ENCODE measurements at places on chromosomes 6 and 20. TPM values are rescaled to one million over a fixed set of nuclear protein-coding genes. Genes with fewer than 3 reads are reported as not detected.

The ULBP1 gene
- total RNA-seq: 2.2 TPM

GRCh38 chr6:35945650-35946025 is 24.7 kb upstream of the SRPK1 start:
- no peak for DNase-seq

DNA sequence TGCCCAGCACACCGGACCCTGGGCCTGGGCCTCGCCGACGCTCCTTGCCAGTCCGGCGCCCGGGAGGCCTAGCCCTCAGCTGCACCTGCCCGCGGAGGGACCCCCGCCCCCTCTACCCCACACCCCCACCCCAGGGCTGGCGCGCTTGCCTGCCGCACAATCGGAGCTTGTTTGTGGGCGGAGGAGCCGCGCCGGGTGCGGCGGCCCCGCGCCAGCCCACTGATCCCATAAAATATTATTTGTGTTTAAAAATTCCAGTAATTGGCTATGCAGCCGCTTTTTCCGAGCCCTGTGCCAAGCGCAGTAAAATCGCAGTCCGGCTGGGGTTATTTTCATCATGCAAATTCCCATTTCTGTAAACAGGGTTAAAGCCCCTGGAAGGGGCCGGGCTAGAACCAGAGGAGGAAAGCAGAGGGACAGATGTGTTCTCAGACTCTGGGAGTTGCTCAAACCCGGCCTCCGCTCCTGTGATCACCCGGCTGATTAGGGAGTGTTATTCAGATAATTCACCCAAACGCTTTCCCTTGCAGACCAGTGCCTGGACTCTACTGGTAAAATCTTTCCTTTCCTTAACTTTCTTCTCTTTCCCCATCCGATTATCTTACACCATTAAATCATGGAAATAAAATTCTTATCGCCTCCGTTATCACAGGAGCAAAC is 93.1 kb downstream of the NCR2 start:
- no peak for DNase-seq

The PPIL6 gene
- 0.43 TPM for total RNA-seq

DNA sequence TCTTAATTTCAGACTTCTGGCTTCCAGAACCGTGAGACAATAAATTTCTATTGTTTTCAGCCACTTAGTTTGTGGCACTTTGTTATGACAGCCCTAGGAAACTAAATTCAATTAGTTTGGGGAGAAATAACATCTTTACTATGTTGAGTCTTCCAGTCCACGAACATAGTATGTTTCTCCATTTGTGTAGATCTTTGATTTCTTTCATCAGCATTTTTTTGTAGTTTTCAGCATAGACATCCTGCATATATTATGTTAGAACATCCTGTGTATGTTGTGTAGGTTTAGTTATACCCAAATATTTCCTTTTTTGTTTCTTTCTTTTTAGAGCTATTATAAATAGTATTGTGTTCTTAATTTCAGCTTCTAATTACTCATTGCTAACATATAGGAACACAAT is 18.0 kb upstream of the HMGA1 start:
- DNase-seq: no peak

DNA sequence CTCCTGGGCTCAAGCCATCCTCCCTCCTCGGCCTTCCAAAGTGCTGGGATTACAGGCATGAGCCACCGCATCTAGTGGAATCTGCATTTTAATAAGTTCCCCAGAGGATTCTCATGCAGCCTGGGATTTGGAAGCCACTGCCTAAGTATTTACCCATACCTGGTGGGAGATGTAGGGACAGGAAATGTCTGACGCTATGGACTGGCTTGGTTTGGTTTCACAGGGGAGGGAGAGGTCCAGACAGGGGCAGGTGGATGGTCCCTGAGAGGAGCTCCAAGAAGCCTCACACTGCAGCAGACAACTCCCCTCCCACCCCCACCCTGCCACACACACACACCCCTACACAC is 4.4 kb downstream of the VSTM2L start:
- no peak for DNase-seq

Data from activated CD4-positive, alpha-beta memory T cell treated with anti-CD3 and anti-CD28 coated beads for 36 hours (primary cell).